ENCODE measurements at places on chromosomes 13 and 19.

DNA sequence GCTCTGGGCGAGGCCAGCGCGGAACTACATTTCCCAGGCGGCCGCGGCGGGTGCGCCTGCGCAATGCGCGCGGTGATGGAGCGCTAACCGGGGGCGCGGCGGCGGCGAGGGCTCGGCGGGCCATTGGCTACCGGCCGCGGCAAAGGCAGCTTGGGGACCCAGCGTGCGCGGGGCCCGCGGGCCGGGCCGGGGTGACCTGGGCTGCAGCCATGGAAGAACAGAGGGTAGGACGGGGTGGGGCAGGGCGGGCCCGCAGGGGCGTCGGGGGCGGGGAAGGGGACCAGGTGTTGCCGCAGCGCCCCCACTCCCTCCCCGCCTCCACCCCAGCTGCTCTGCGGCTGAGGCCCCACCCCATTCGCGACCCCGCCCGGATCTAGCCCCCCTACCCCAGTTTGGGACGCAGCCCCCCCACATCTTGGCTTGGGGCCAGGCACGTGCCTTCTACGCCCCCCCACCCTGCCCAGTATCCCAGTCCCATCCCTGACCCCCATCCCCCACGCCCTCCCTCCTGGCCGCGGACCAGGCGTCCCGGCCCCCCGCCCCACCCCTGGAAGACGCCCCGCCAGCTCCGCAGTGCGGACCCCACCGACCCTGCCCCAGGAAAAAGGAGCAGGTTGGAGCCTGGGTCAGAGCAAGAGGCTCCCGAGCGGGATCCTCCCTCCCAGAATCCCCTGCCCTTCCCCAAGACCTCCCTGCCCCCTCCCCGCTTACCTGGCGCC lies at the start of gene FSD1:
Gene FSD1 (plus strand): TSS at position 61 of the 719 bp plus-strand sequence. CDS start 149 bp downstream, at position 210.
- peak; percentile 21 for DNase-seq

DNA sequence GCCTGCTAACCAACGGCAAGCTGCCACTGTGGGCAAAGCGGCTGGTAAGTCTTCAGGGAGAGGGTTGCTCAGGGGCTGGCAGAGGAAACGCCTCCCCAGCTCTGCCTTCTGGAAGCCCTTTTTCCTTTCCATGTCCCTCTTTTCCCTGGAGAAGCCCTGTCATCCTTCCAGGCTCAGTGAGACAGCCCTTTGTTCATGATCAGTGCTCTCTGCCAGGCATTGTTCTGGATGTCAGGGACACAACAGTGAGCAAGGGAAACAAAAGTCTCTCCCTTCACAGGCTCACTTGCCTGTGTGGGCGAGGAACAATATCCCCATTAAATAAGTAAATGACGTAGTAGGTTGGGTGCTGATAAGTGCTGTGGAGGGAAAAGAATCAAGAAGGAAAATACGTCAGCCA lies 13.9 kb upstream of the OVOL3 start:
- DNase-seq, result no peak

- no peak for DNase-seq
These were observed 39.4 kb upstream of the KATNAL1 start for GRCh38 chr13:30346789-30347167.

GRCh38 chr19:48364598-48365348 lies 606 bp downstream of the SYNGR4 start:
- DNase-seq, result no peak

DNA sequence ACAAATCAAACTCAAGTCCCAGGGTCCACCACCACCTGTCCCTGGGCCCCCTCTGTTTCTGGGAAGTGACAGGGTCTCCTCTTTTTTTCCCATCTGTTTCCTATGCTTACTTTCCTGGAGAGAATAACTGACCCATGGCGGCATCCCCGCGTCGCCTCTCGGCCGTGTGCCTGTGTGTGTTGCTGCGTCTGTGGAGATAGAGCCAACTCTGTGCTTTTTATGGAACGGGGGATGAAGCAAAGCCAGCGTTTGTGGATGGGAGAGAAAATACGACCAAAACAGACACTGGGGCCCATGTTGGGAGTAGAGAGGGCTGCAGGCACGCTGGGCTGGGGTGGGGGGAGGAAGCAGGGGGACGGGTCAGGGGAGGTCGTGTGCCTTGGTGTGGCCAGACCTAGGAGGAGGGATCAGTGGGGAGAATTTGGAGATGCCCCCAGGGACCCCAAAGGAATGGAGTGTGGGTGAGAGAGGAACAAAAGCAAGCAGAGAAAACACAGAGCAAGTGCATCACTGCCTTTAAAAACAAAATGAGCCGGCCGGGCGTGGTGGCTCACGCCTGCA lies 16.6 kb downstream of the PLK5 start:
- no peak for DNase-seq

DNA sequence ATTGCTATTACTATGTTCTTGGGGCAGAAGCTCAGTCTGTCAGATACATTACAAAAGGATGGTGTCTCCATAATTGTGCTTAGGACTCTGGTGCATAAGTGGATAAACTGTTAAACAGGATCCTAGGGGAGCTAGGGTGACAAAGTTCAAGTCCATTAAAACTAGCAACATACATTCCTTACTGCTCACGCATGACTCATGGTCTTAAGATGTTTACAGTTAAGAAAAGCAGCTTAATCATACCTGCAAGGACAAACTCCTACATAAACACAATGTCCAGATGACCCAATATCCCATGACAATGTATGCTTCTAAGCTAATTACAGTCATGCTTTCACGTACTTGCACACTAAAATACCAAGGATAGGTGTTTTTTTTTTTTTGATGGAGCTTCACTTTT lies 3.5 kb upstream of the ZNF701 start:
- DNase-seq, result no peak

DNA sequence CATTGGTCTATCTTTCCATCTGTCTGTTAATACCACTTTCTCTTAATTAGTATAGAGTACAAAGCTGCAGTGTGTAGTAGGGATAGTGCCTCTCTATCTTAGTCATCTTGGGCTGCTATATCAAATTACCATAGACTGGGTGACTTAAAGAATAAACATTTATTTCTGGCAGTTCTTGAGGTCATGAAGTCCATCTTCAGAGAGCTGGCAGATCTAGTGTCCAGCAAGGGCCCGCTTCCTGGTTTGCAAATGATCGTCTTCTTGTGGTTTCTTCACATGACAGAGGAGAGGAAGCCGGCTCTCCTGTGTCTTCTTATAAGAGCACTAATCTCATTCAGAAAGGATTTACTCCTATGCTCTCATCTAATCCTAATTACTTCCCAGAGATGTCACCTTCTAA lies 6.1 kb downstream of the ZNF700 start:
- no peak for DNase-seq

- DNase-seq, result no peak
These were observed 39.5 kb downstream of the ZSWIM9 start for GRCh38 chr19:48210005-48210404.

GRCh38 chr13:57137585-57137984 lies 3.1 kb upstream of the PRR20A start:
- no peak for DNase-seq

DNA sequence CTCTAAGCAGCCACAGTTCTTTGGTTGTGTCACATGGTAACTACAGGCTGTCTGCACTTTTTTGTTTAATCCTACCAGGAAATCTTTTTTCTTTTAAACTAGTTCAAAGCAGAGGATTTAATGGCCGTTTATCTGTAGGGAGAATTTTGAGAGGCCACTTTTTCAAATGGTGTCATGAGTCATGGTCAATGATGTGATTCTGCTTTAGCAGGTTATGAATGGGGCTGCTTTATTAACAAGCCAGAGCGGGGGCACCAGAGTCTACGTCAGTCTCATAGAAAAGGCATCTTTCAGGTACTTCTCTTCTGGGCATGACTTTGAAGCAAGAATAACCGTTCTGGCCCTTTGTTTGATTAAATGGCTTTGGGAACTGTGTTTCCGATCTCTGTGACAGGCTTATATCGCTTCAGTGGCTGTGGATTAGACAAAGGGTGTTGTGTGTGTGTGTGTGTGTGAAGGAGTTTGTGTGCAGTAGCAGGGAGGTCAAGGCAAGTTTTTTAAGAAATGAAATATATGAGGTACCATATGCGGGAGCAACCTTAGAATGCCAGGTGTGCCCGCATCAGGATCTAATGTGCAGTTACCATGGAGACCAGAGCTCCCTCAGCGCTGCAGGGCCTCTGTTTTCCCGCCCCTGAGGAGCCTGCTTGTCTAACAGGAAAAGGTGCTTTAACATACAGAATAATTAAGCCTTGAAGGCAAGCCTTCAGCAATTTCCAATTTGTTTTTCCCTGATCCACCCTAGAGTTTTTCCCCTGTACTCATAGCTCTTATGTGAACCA lies 120.5 kb downstream of the KATNAL1 start:
- no peak for DNase-seq

- no peak for DNase-seq
These were observed 169.6 kb upstream of the SOX1 start for GRCh38 chr13:111897178-111897845.

DNA sequence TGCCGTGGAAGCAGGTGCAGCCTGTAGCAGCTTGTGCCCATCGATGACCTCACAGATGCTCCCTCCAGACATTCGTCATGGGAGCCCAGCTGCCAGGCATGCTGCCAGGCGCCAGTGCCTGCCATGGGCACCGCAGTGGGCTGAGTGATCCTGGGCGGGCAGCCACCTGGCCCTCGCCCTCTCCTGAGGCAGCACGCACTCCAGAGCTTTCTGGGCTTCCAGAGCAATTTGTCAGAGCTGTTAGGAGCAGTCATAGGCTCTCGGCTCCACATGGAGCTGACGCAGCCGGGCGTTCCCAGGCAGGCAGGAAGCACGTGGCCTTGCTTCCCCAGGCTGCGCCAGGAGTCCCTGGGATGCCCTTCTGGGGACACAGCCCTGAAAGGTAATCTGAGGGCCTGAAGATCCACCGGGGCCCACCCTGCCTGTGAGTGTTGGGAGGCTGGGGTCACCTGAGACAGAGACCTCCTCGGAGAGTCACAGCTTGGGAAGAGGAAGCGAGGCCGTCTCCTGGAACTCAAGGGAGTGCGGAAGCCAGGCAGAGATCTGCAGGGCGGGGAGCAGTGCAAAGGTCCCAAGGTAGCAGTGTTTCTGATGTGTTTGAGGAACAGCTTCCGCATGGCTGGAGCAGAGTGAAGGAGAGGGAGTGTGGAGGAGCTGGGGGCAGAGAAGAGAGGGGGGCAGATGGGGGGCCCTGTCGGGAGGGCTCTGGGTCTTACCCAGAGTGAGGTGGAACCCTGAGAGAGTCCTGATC lies 50.6 kb downstream of the DPF1 start:
- no peak for DNase-seq

DNA sequence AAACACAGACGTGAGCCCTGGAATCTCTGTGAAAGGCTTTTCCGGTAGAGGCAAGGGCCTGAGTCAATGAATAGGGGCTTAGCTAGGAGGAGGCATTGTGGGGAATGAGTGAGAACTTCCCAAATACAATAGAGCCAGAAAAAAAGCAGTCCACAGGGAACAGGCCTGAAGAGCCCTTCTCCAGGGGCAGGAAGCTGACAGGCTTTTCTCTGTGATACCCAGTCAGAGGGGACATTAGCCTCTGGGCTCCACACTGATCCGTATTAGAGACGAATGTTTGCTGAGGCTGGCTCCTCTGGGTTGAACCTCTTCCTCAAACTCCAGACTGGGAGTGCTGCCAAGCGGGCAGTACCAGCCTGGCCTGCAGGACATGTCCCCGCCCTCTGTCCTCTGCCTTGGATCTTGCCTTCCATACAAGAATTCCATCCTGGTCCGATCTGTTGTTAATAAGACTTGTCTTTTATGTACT lies 2.3 kb downstream of the DHRS12 start:
- no peak for DNase-seq

- DNase-seq, result peak; percentile 63
These were observed 20.4 kb downstream of the LMTK3 start for GRCh38 chr19:48490981-48491792.

DNA sequence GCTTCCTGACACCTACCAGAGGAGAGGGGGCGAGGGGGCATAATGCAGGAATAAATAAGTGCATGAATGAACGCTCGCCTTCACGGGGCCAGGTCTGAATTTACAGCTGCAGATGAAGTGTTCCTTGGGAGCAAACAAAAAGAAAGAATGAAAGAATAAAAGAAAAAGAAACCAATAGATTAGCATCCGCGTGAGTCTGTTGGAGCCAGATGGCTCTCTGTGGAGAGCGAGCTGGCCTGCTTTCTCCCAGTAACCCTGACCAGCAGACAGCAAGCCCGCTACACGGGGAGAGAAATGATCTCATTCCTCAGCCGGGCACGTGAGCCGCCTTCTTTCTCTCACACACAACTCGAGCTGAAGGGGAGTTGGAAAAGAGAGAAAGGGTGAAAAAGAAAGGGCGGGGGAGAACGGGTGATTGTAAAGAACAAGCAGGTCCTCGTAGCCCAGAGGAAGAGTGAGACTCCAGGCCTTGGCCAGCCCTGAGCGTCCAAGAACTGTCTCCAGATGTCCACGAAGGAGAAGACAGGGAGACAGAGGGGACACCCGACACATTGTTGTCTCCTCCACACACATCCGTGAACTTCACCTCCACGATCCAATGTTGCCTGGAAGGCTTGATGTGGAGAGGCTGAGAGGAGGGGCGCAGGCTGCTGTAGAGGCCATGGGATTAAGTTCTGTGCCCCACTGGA lies 81.4 kb downstream of the RNASEH2B start:
- DNase-seq, result no peak

GRCh38 chr19:2550431-2551171 lies 74.7 kb downstream of the GADD45B start:
- no peak for DNase-seq

DNA sequence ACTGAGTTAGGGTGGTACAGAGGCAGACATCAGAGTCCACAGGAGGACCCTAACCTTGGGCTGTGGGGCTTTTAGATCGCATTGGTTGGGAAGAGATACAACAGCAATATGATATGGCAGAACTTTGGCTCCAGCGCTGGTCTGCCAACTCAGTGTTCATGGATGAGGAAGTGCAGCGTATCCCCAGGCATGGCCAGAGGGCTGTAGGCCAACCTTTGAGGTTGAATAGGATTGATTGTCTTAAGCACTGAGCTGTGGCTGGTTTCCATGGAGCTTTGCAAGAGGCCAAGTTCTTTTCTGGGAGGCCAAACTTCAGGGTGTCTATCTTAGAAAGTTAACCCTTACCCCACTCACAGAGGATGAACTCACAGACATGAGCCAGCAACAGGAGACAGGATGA lies 144.1 kb upstream of the TMTC4 start:
- no peak for DNase-seq

- no peak for DNase-seq
These were observed 734.9 kb upstream of the PCDH9 start for GRCh38 chr13:67964986-67965385.

DNA sequence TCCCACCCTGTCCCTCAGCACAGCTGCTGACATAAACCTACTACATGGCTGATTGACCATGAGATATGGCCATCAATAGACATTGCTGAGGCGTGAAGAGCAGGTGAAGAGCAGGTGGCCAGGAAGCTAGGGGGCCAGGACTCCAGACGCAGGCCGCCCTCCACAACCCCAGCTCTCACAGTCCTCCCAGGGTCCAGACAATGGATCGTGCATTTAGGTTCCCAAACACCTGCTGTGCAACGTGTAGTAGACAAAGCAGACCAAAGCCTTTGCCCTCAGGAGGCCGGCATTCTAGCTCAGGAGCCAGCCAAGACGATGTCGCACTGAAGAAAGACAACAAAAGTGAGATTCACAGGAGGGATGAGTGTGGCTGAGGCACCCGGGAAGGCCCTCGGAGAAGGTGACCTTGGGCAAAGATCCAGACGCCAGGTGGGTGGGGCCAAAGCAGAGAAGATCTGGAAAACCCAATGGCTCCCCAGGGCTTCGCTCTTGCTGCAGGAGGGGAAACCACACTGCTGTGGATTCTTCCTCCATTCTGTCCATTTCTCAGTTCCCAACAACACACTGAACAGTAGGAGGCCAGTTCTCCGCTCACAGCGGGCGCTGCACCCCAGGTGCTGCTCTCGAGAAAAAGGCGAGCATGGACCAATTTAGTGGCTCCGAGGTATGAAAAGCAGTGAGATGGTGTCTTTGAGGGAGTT lies 1.4 kb downstream of the FFAR1 start:
- DNase-seq, result no peak

- DNase-seq, result no peak
These were observed 64.0 kb upstream of the SOX21 start for GRCh38 chr13:94776300-94776699.

GRCh38 chr13:26021516-26021915 lies 30.3 kb downstream of the SHISA2 start:
- no peak for DNase-seq
